Substantia nigra (tissue), 51 donors: ENCODE measurements at places on chromosomes 3 and 15.
A peak's percentile ranks its signal among the peaks of the same experiment; 100 is the strongest.

DNA sequence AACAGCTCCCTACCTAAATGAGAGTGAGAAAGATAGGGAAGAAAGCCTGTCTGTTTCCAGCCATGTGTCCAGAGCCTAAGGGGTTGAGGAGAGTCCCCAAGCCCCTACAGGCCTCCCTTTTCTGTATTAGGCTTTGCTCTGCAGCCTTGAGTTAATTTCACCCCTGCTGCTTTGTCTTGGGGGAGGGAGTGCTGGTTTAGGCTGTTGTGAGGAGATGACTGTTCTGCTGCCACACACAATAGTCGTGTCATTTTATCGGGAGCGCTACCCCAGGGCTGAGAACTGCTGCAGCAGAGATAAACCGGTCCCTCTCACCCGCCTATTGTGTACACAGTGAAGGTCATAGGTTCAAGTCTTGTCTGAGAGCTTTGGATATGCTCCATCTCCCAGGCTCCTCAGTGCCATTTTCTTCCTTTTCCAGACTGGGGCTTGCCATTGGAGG lies 1.4 kb downstream of the ZNF609 start:
- peak; percentile 21 for DNase-seq

DNA sequence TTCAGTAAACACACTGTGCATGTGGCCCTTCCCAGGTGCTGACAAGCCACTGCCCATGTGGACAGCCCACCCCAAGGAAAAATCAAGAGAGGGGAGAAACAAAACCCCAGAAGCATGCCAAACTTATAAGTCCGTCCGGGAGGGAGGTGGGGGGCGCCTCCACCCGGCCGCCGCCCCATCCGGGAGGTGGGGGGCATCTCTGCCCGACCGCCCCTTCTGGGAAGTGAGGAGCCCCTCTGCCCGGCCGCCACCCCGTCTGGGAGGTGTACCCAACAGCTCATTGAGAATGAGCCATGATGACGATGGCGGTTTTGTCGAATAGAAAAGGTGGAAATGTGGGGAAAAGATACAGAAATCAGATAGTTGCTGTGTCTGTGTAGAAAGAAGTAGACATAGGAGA lies 53.8 kb upstream of the C2CD4B start:
- DNase-seq = no peak

DNA sequence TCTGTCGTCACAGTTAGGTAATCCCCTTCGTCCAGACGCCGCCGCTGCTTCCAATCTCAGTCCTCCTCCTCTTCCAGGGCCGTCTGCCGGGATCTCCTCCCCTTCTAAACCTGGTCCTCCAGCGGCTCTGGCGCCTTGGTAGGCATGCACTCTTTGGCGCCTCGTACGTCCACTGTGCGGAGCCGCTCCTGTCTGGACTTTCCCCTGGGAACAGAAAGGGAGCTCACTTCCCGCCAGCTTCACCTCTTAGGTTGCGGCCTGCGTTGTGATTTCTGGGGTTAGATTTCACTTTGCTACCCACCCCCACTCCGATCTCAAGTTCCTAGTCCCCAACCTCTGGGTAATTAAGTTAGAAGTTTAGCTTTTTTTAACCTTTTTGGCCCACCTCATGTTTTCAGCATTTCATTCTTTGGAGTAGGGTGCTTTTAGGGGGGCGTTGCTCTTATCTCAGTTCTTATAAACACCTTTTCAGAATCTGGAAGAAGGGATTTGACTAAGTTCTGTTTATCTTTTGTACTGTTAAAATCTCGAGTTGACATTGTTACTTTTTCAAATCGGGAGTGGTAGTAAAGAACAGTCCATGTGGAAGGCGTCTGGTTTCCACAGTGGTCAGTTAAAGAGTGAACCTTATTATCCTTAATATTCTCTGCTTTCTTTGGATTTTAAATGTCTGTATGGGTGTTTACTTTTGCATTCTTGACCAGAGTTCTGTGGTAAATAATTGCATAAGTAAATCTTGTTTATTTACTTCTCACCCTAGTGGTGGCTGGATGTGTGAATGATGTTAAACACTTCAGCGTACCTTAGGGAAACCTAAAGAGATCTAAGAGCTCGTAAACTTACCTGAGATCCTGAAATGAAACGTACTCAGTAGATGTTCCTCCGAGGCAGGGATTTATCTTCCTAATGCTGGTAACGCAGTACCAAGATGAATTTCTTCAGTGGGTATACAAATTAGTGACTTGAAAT lies 611 bp downstream of the CTDSPL2 start:
- no peak for DNase-seq

DNA sequence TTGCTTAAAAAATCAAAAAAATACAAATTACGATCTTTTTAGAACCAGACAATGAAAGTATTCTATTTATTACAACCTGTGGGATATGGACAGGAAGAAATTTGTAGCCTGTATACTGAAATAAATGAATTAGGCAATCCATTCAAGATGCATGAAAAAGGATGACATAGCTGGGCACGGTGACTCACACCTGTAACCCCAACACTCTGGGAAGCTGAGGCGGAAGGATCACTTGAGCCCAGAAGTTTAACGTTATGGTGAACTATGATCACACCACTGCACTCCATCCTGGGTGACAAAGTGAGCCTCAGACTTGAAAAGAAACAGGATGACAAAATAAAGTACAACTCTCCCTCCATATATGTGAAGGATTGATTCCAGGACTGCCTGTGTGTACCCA lies 74.1 kb downstream of the MSL2 start:
- no peak for DNase-seq

- DNase-seq = no peak
Measured at GRCh38 chr3:16654976-16655375, 49.8 kb upstream of the DAZL start.

- DNase-seq = no peak
Measured at GRCh38 chr3:69692761-69693160, 46.5 kb upstream of the MITF start.

GRCh38 chr3:77915336-77915735 lies 875.4 kb downstream of the ROBO2 start:
- no peak for DNase-seq
